ENCODE measurements at places on chromosomes 12 and 14.
A peak's percentile ranks its signal among the peaks of the same experiment; 100 is the strongest.

DNA sequence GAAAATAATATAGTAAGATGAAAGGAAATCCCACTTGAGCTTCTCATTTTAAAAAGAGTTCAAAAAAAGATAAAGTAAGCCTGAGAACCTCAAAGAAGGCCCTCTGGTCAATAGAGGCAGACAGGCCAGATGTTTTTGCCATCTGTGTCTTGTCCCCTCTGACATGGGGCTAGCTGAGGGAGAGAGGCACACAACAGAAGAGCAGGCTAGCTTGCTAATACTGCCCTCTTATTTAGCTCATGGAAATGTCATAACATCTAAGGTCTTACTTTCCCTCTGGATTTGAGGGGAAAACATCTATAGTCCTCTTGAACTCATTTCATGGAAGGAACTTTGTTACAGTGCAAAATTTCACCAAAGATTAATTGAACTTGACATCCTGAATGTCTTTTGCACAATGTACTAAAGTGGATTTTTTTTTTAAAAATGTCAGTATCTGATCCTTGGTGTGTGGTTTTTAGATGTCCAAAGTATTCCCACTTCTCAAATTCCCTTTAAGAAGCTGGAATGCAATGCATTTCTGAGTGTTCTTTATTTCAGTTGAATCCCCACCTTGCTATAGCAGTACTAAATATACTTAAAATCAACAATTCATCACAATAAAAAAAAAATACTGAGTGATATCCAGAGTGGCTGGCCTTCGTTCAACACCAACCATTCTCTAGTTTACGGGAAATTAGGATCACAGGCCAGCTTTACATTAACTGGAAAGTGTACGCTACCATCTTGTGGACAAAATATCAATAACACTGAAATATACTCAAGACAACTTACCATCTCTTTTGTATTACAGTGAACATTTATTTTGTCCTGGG lies 176.7 kb downstream of the PAH start:
- peak; percentile 67 for DNase-seq

- DNase-seq = no peak
Measured at GRCh38 chr14:22824711-22825359, 4.9 kb upstream of the MRPL52 start.

- DNase-seq = no peak
Measured at GRCh38 chr12:18306311-18306710, 45.0 kb downstream of the PIK3C2G start.

DNA sequence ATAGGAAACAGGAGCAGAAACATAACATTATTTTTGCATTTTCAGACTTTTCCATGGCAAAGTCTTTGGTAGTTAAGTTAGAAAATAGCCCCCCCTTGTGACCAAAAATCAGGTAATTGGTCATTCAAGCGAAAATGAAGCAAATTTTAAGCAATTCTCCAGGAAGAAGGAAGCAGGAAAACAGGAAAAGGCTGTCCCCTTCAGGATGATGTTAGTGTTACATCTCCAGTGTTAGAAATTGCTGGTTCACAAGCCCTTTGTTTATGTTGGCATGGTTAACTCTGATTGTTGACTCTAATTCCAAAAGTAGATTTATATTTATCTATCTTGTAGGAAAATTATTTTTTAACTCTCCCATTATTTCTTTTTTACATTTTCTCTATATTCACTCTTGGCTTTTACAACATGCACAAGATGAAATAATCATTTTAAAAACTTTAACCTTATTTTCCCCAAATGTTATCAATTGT lies 18.8 kb upstream of the GAS2L3 start:
- DNase-seq = peak; percentile 91

GRCh38 chr14:102723650-102724049 lies 53.6 kb upstream of the TRAF3 start:
- DNase-seq = no peak

DNA sequence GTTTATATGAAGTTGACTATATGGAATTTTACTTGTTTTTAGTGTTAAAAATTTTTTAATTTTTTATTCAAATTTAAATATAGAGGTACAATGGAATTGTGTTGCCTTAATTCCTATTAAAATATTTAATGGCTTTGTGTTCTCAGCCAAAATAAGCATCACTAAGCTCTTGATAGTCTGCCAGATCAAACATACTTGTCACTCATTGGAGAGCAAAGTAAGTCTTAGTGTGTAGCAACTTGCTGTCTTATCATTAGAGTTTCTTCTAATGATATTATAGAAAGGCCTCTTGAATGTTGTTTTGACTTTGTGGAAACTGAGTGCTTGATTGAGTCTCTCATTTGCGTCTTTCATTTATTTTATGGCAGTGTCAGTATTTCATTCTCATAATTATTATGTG lies 10.7 kb downstream of the SFSWAP start:
- DNase-seq = peak; percentile 0

DNA sequence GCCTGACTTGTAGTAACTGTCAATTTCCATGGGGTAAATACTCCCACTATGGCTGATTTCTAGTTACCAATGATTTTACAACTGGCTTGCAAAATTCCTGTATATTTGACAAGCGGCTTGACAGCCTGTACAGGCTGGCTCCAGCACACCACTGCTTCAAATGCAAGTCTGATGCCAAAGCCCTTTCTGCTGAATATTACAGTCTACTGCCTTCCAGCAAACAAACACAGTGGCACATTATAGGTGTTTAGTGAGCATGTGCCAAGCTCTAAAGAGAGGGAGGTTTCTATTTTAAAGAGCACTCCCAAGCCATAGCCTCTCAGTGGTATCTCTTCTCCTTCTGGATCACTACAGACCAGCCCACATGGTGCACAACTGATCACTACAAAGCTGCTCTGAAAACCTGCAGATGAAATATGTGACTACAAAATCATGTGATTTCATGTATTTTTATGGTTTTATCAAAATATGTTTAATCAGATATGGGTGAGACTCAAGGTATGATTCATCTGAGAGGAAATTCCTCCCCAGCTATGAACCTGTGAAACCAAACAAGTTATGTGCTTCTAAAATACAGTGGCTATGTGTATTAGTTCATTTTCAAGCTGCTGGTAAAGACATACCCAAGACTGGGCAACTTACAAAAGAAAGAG lies 101.5 kb downstream of the RPAP3 start:
- DNase-seq = no peak

DNA sequence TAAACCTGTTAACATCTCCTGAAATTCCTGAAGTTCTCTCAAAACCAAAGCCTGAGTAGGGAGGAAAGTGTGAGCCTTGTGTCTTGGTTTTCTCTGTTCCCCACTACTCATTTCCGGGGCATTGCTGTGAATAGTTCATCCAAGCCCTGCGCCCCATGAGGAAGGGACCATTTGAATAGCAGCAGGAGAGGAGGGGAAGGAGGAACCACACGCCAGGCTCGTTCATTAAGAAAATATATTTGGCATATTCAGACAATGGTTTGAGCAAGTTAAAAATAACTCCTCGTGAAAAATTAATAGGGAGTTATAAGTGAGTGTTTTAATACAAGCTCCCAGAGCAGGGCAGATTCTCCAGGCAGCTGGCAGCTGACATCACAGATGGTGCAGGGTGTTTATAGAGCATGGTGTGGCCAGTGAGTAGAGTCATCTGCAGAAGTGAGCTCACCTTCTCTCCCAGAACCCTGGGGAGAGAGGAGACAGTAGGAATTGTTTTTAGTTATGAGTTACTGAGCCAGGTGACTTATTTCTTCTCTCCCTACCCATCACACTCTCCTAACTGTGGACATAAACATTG lies 29.5 kb upstream of the CISTR start:
- no peak for DNase-seq

GRCh38 chr14:76133103-76133502 lies 18.6 kb upstream of the GPATCH2L start:
- no peak for DNase-seq

GRCh38 chr14:50943261-50943942 lies 881 bp downstream of the PYGL start:
- no peak for DNase-seq

- no peak for DNase-seq
Measured at GRCh38 chr14:63192085-63192484, 12.2 kb upstream of the RHOJ start.

GRCh38 chr14:22428700-22429291 lies 160.2 kb downstream of the DAD1 start:
- no peak for DNase-seq

DNA sequence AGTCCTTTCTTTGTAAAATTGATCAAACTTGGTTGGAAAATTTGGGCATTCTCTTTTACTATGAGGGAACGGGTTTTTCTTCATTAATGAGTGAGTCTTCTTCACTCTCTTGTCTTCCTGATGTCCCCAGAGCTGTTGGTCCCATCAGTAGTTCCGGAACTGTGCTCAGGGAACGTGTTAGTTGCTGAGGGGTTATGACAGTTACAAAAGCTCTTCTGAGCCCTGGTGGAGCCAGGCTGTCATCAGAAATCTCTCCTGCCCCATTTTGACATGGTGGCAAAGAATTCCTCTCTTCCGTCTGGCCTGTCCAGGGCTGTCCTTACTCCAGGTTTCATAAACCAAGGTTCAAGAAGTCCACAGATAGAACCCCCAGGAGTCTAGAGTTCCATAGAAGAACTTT lies 208.5 kb downstream of the SLC41A2 start:
- no peak for DNase-seq

DNA sequence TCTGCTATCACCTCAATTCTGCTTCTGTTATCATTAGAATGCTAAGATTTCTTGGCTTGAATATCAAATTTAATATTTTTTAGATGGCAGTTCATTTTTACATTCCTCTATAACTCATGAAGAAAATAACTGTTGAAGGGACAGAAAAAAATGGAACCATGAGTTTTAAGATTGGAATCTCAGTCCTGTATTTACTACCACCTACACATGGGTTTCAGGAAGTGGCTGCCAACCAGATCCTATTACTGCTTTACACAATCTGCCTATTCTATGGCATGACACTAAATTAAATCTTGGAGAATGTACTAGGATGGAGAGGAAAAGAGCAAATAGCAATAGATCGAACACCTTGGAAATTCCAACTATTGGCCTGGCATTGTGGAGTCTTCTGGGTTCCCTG lies 140.8 kb downstream of the DUSP6 start:
- no peak for DNase-seq

DNA sequence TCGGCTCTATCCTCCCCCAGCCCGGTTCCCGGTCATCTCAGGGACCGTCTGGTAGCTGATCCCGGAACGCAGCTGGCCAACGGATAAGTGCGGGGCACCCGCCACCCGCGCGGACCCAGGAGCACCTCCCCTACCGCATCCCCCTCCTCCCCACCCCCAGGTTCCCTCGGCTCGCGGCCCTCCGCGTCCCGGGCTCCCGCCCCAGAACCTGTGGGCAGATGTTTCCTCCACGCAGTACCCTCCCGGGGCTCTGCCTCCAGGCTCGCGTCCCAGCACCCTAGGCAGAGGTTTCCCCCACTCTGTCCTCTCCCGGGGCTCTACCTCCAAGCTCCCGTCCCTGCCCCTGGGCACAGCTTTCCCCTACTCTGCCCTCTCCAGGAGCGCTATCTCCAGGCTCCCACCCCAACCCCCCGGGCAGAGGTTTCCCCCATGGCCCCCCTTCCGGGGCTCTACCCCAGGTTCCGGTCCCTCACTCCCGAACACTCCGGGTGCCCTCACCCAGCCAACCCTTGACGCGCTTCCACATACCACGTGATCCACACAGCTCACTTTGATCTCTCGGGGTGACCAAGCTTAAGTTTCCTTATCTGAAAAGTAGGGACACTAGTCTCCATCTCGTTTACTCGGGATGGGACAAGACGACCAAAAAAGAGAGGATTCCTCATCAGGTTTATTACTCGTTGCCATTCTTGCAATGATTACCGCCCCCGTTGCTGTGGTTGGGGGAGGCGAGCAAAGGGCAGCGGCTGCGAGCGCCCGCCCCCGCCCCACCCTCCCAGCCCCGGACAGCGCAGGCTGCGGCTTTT lies at the start of gene CCDC38:
Gene CCDC38 (minus strand): TSS at position 91 of the 806 bp plus-strand sequence. CDS start 6,105 bp downstream, outside the sequence.
- peak; percentile 89 for DNase-seq

GRCh38 chr12:93113317-93114006 lies 184.4 kb upstream of the EEA1 start:
- DNase-seq = no peak

DNA sequence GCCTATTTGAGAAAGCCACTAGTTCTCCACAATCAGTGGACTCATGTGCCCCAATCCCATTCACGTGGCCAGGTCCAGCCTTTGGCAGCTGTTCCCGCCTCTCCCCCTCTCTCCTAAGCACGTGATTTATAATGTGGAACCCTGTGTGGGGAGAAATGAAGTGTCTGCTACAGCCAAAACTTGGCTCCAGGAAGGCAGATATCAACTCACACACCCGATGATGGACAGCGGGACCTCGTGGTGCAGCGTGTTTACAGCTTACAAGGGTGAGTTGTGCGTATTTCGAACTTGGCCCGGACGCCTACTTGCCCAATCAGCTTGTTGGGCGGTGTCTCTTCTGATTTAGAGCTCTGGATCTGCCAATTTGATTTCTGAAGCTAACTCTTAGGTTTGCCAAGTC lies 38.1 kb upstream of the FAM181A start:
- DNase-seq = no peak

GRCh38 chr14:68346556-68347343 lies 446.1 kb downstream of the ZFP36L1 start:
- no peak for DNase-seq

- no peak for DNase-seq
Measured at GRCh38 chr12:76308866-76309265, 39.3 kb downstream of the BBS10 start.

DNA sequence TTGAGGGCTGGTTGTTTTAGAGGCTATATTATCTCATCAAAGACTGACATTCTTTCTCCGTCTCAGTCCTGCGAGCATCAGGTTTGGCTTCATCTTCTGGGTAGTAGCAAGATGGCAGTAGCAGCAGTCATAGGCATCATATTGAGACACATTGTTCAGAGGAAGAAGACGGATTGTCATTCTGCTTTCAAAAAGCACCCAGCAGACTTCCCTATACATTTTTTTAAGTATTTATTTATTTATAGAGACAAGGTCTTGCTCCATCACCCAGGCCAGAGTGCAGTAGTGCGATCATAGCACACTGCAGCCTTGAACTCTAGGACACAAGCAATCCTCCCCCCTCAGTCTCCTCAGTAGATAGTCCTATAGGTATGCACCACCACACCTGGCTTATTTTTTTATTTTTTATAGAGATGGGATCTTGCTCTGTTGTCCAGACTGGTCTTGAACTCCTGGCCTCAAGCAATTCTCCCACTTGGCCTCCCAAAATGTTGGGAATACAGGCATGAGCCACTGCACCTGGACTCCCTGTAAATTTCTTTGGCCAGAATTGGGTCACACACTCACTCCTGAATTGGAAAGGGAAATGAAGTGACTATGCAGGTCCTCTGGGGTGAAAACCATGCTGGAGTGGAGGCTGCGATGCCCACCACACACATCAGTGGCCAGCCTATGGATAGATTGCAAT lies 125.4 kb downstream of the SLC38A6 start:
- no peak for DNase-seq
